ENCODE measurements at places on chromosomes 7 and 10.

- no peak for DNase-seq
Observed at GRCh38 chr7:157380416-157380815, 43.6 kb downstream of the DNAJB6 start.

- no peak for DNase-seq
Observed at GRCh38 chr7:121313793-121314676, 14.8 kb upstream of the WNT16 start.

DNA sequence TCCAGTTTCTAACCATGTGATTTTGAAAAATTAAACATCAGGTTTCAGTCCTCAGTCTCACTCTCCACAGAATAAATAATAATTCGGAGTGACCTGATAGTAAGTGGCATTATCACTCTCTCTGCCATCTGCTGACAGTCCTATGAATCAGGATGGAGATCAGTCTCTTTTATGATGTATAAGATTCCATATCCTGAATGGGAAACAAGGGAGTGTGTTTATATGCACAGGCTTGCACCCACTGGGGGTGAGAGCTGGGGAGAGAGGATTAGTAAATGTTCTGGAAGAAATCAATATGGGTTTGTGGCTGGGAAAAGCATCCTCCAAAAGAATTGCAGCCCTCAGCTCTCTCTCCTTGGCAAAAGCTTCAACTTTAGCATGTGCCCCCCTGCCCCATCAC is 45.3 kb downstream of the DGKI start:
- DNase-seq, result no peak

DNA sequence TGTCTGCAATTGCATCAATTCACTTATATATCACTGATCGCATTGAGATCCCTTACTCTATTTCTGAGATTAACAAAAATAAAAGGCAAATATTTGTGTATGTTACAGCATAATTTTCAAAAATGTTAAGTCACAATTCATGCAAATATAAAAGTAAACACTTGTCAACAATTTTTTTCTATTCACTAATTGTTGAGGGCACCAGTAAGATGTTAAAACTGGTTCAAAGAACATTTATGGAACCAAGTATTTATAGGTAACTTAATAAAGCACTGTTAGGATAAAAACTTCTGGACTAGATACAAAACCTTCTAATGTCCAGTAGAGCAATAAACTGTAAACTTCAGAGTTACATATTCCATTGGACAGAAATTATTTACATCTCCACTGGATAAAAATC is 586.1 kb upstream of the AUTS2 start:
- DNase-seq, result no peak

- DNase-seq, result no peak
Observed at GRCh38 chr10:6962576-6962975, 382.5 kb upstream of the PRKCQ start.
